IMR-90 (cell line): ENCODE measurements at places on chromosomes 5 and 9. TPM values are rescaled to one million over a fixed set of nuclear protein-coding genes. Genes with fewer than 3 reads are reported as not detected.

PCDHGA8 gene
- total RNA-seq: 2.0 and 2.2 TPM in 2 replicates

HNRNPAB gene
- 32.1 and 54.4 TPM in 2 replicates for total RNA-seq

DNA sequence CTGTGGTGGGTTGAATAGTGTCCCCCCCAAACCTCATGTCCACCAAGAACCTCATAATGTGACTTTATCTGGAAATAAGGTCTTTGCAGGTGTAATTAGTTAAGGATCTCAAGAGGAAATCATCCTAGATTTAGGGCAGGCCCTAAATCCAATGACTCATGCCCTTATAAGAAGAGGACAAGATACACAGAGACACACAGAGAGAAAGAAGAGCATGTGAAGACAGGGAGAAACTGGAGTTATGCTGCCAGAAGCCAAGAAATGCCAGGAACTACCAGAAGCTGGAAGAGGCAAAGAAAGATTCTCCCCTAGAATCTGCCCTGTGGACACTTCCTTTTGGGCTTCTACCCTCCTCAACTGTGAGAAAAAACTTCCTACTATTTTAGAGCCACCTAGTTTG is 8.8 kb downstream of the FAM13B start:
- H3K4me1 ChIP-seq: peaks cover 2% of the 10 kb centered on the region; the same call in 1 of the 2 replicates
- 0 out of 2 replicates have a peak, but pooled peaks cover 1% of the 10 kb centered on the region for H3K36me3 ChIP-seq
- no peak overlapping the region for H3K27ac ChIP-seq
- DNase-seq: peak; percentile 19

DNA sequence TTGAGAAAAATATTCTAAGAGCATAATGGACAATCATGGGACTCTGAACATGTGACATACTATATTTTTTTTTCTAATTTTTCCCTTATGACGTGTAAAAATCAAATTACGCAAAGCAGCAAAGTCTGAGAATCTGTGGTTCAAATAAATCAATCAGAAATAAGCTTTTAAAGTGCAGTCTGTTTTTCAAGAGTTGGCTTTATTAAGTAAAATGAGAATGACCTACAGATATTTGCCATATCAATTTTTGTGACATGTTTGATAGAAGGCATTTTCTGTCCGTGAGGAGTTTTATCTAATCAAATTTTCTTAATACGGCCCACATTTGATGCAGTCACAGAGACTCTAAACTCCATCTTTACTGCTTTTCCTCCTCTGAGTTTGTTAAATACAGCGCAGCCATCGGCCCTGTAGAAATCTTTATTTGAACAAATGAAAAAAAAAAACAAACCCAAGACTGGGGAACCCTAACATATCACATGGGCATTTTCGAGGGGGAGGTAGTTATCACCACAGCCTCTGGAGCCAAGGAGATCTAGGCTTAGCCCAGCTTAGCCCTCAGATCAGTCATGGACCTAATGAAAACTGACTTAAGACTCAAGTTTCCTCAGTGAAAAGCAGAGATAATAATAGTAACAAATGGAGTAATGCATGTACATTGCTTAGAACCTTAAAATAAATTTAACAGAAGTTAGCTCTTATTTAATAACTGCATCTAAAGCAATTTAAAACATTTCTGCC is 263.6 kb upstream of the C9orf72 start:
- no peak overlapping the region for H3K4me3 ChIP-seq
- H3K27me3 ChIP-seq: no peaks in the 10 kb centered on the region

DNA sequence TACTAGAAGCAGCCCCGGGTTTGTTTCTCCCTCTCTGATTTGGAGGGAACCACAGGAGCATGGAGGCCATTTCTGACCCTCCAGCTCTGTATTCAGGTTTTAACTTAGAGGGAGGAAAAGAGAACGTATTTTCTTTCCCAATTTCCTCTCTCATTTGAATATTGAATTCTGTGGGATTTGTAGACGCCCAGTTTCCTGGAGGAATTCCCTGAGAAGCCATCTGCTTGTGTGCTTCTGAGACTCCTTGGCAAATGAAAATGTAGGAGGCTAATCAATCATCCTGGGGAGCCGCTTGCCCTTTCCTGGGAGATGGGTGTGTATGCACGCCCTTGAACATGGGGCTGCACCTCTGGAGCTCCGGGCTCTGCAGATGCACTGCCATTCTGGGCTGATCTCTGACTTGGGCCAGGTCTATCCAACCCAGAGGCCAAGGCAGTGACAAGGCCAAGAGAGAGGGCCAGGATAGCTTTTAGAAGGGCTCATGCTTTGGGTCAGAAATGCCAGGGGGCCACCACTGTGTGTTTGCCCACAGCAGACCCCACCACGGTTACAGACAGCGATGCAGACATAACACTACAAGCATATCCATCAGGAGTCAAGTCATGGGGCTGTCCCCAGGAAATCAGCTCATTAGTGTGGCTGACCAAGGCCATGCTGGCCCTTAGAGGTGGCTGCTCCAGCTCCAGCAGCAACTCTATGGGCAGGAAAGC is 174.5 kb downstream of the C5orf15 start:
- no peaks in the 10 kb centered on the region for H3K4me1 ChIP-seq
- H3K27ac ChIP-seq: no peak overlapping the region
- H3K4me3 ChIP-seq: no peak overlapping the region
- H3K36me3 ChIP-seq: no peaks in the 10 kb centered on the region
- no peak for DNase-seq

DNA sequence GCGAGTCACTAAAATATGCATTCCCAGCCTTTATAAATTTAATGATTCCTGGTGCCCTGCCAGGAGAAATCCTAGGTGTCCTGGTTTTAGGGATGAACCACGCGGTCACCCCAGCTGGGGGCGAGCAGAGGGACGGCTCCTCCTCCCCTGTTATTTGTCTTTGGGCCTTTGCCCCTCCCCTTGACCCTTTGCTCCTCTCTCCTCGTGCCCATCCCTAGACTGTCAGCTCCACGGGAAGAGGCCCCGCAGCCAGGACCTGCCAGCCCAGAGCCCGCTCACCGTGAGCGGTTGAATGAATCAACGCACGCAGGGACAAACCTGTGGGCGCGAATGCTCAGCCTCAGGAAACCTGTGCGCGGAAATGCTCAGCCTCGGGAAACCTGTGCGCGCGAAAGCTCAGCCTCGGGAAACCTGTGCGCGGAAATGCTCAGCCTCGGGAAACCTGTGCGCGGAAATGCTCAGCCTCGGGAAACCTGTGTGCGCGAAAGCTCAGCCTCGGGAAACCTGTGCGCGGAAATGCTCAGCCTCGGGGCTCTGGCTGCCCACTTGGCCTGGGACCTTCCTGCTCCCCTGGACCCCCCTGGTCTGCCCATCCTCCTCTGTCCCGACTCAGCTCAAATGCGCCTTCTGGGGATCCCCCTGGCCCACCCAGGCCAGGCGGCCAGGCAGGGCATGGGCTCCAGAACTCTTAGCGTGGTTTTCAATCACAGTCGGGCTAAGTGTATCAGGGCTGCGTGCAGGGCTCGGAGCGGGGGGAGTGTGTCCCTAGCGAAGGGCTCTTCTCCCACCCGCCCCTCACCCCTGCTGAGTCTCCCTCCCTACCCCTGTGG is 140.5 kb upstream of the COL5A1 start:
- H3K27me3 ChIP-seq: no peaks in the 10 kb centered on the region
- H3K4me3 ChIP-seq: no peak overlapping the region
- DNase-seq: no peak
- peaks cover 27% of the 10 kb centered on the region for H3K4me1 ChIP-seq
- H3K27ac ChIP-seq: no peak overlapping the region
- no peaks in the 10 kb centered on the region for H3K36me3 ChIP-seq
